ENCODE measurements at places on chromosomes 11 and 22.

DNA sequence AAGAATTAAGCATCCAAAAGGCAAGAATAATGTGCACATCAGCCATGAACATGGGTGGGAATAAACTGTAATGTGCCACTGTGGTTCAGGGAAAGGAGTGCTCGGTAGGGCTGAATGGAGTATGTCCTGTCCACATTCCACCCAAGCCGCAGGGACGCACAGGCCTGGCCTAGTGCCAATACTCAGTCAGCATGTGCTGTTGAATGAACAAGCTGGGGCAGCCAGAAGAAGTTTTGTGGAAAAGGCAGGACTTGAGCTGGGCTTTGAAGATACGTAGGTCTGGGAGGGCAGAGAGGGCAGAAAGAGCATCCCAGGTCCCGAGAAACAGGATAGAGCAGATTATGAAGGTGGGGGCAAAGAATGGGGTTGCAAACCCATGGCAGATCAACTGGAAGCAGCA is 60.0 kb upstream of the PLET1 start:
- DNase-seq = peak; percentile 70

- peak; percentile 77 for DNase-seq
These were observed 12.3 kb downstream of the ME3 start for GRCh38 chr11:86660088-86660487.

DNA sequence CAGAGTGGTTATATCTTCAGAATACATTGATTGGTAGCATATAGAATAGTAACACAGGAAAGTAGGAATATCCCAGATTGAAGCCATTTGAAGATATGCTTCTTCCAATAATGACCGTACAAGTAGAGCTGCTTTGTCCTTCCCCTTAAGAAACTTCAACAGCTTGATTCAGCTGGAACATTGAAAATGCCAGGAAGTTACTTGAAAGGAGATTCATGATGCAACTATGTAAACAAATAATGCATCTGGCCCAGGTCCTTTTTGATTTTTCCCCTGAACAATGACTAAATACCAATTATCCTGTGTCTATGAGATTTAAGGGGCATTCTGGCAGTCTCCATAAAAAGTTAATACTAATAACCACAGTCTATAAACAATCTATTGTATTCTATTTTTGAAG is 3.0 kb downstream of the DKK3 start:
- DNase-seq = peak; percentile 34

- DNase-seq = no peak
These were observed 52.2 kb downstream of the IRAG1 start for GRCh38 chr11:10641177-10641911.

- DNase-seq = peak; percentile 86
These were observed 62.1 kb downstream of the THAP12 start for GRCh38 chr11:76318744-76319384.

DNA sequence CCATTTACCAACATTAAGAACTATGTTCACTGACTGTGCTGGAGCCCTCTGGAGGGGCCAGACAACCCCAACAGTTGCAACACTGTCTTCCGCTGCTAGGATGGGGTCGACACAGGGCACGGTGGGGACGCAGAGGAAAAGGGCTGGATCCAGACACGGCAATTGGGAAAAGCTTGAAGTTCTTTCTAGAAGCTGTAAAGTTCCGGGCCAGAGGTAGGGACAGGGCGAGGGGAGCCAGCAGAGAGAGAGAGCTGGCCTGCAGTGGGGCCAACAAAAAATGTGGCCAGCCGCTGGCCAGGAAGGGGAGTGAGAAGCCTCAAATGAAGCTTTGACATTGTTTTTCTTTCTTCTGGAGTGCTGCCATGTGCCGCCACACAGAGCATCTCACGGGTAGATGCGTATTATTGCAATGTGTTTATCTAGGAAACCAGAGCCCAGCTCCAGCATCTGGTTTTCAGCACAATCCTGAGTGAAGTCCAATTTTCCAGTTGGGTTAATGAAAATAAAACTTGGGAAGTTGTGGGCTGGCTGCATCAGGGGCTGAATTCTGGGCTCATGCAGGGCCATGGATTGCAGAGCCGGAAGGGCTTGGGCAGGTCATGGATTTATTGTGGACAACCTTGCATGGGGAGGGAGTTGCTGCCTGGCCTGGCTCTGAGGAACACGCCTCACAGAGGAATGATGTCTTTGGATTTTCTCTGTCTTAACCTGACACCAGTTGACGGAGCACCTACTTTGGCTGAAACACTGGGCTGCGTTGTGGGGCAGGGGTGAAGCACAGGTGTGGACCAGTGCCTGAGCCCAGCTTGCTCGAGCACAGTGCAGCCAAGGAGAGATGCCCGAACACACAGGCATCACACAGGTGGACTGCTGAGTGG is 67.6 kb upstream of the AMPD3 start:
- DNase-seq = peak; percentile 77

DNA sequence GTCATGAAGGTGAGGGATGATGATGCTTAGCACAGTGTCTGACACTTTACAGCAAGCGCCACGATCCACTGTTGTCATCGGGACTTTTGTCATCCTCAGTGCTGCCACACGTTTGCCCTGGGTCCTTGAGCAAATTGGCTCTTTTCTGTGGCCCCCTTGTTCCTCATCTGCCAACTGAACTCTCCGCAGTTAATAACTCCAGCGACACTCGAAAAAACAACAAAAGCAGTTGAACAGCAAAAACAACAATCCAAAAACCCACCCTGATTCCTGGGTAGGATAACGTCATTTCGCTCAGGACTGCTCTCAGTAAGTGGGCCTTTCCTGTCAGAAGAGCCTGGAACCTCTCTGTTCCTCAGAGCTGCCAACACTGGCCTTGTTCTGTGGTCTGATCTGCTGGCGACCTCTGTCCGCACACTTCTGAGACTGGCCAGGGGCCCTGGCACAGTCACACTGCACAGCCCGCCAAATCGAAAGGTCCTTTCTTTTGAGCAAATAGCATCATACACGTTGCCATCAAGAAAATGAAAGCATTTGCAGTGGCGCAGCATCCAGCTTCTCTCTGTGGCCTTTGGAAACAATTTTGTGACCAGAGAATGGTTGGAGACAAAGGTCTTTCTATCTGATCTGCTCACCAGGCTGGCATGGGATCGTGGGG is 79.9 kb upstream of the SYT13 start:
- DNase-seq = no peak

DNA sequence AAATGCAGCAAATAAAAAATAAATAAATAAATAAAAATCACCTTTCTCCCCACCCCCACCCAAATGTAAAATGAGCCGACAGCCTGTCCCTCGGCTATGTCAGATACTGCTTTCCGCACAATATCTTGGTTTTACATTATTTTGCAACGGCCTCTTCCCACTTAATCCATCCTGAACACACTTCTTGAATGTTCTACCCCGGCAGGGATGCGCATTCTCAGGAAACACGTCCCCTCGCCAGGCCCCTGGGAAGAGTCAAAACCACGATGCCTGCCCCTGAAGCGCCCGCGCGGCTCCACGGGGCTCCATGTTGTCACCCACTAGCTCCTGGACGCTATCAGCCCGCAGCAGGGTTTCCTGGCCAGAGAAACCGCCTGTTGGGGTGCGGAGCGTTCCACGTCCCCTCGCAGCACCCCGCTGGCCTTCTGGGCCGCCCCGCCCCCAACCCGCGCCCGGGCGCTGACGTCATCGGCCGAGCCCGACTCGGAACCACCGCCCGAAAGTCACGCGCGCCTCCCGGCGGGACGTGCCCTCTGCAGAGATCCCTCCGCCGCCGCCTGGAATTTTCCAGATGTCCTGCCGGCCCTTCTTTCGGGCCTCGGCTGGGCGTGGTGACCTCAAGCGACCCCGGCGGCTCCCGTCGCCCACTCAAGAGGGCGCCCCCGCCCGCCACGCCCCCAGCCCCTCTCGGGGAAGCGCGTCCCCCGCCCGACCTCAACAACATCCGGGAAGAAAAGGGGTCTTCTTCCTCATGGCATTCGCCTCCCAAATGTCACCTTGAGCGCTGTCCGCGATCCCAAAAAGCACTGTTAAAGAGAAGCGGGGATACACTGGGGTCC is 585 bp upstream of the NEAT1 start:
- DNase-seq = peak; percentile 86

GRCh38 chr11:92707173-92707619 is 262.3 kb upstream of the MTNR1B start:
- no peak for DNase-seq

GRCh38 chr22:18970176-18970947 is 34.3 kb upstream of the PRODH start:
- peak; percentile 38 for DNase-seq

DNA sequence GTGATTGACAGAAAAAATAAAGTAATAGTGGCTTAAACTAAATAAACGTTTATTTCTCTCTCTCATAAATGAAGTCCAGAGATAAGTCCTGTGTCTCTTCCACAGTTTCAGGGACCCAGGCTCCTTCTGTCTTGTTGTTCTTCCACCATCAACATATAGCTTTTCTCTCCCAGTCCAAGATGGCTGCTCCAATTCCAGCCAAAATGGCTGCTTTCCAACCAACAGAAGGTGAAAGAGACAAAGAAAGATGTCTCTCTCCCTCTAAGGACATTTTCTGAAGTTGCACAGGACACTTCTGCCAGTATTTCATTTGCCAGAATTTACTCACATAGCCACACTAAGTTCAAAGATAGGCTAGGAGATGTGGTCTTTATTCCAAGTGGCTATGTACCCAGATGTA is 9.4 kb upstream of the PLEKHB1 start:
- DNase-seq = no peak

DNA sequence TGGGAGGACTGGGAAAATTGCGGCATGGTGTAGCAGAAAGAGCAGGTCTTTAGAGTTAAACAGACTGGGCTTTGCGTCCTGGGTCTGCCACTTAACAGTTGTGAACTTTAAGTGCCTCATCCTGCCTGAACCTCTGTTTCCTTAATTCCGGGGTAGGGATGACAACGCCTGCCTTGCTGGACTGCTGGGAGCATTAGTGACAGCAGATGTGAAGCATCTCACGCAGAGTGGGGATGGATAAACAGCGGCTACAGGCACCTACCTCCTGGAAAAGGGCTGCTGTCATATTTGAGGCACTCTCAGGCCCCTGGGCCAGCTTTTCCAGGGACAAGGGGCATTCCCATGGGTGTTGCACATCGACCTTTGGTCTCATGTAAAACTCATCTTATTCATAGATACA is 572.2 kb downstream of the TBC1D22A start:
- DNase-seq = no peak

DNA sequence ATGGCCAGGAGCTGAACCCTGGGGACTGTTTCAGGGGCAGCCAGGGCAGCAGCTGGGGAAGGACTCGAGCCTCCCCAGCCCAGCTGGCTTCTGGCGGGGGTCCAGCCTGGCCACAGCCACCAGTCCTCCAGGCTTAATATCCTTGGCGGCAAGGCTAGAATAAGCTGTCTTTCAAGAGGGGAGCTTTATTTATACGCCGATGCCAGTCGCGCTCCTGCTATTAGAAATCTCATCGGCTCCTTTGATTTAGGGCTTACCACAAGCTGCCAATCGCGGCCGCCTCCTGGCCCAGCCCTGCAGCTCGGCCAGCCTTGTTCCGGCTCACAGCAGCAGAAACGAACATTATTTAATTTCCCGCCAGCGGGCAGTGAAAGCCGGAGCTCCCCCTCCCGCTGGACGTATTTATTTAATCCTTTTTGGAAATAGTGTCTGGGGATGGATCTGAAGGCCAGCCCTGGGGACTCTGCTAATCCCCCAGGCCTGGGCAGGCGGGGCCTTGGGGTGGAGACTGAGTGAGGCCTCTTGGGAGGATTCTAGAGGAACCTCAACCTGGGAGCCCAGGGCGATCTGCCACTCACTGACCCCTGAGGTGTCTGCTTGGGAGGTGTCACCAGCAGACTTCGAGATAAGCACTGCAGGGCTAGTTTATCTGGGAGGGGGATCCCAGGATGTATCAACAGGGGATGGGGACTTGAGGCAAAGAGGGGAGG is 363.1 kb downstream of the MN1 start:
- DNase-seq = peak; percentile 59

- DNase-seq = no peak
These were observed 4.0 kb downstream of the NF2 start for GRCh38 chr22:29607426-29607825.

GRCh38 chr11:129740125-129740719 is 75.4 kb upstream of the TMEM45B start:
- DNase-seq = no peak

DNA sequence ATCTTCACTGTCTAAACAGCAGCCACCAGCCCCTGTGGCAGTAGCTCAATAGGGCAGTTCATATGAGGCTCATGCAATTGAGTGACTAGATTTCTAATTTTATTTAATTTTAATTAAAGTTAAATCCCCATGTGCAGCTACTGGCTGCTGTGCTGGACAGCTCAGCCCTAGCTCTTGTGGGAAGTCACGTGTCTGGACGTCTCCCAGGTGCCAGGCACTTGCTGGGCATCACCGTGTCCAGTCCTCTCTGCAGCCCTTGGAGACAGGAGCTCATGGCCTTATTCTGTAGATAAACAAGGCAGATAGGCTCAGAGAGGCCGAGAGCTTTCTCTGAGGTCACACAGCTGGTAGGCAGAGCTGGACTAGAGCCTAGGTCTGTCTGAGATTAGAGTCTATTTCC is 95.0 kb downstream of the ARHGAP8 start:
- DNase-seq = no peak

DNA sequence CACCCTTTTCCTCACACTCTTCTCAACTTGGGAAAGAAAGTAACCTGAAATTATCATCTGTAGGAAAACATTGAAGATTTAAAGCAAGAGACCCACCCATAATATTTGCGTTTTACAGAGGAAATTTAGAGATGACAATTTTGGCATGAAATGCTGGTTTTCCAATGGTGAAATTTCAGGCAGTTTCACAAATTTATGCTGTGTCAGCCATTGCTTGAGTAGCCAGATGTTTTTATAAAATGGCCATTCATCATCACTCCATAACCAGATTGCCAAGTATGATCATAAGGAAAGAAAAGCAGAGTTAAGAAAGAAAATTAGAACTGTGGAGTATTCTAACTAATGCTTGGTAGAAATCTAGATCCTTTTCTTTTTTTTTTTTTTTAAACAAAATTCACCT is 732.9 kb downstream of the NELL1 start:
- no peak for DNase-seq

- DNase-seq = no peak
These were observed 12.6 kb downstream of the IL2RB start for GRCh38 chr22:37137131-37137530.

DNA sequence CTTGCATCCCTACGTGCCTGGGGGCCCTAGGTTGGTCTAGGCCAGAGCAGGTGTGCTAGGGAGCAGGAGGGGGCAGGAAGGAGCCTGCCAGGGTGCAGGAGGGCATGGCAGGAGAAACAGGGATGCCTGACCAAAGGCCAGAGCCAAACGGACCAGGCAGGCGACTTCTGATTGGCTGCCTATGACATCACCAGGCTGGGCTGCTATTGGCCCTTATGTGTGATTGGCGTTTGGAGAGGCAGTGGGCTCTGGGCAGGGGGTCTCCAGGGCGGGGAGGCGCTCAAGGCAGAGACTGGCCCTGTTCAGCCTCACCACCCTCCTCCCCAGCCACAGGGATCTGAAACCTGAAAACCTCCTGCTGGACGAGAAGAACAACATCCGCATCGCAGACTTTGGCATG is 44.4 kb downstream of the MOB2 start:
- DNase-seq = peak; percentile 59
